ENCODE measurements at places on chromosomes 12 and 14.

DNA sequence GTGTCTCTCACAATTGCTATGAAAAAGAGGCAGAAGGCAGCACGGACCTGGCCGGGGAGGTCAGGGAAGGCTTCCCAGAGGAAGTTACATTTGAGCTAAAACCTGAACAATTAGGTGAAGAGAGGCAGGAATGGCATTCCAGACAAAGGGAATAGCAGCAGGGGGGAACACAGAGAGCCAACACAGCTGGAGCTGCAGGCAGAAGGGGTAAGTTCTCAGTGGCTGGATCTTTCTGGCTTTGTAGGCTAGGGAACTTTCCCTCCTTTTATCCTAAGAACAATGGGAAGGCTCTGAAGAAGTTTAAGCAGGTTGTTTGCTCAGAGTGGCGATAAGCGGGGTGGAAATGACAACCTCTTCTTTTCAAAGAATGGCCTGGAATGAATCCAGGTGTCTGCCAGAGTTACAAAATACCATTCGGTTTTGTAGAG, 100.0 kb downstream of the PRIMA1 start:
- no peak for DNase-seq

DNA sequence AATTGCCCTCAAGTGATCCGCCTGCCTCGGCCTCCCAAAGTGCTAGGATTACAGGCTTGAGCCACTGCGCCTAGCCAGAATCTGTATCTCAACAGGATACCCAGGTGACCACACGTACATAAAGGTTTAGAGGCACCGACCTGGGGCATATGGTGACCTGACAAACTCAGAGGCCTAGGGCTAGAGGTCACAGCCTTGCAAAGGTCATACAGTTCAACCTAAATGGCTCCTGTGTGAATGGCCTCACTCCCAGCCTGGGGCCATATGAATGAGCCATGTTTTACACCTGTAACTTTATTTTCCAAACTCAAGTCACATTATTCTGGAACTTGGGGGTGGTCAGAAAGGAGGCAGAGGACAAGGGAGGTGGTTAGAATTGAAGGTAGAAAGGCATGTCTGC, 10.0 kb downstream of the STXBP6 start:
- no peak for DNase-seq

DNA sequence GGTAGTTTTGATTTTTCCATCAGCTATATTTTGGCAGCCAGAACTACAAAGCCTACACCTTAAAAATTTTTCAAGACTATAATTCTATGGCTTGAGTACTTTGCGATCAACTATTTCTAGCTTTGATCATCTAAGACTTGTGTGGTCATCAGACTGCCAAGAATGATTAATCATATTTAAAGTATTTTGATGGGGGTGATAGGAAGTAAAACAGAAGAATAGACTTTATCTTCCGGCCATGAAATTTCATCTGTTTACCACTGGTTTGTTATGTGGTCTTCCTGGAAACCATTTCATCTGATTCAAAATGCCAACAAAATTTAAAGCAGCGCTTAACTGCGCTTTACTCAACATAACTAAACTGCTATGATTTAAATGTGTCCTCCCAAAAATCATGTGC, 706.8 kb downstream of the TRHDE start:
- DNase-seq = no peak

GRCh38 chr14:72479461-72479931, 414.4 kb downstream of the DPF3 start:
- peak; percentile 39 for DNase-seq

GRCh38 chr14:51518711-51519110, 133.0 kb upstream of the FRMD6 start:
- DNase-seq = no peak

- no peak for DNase-seq
Measured at GRCh38 chr12:52821071-52821730, 7.3 kb upstream of the KRT4 start.

DNA sequence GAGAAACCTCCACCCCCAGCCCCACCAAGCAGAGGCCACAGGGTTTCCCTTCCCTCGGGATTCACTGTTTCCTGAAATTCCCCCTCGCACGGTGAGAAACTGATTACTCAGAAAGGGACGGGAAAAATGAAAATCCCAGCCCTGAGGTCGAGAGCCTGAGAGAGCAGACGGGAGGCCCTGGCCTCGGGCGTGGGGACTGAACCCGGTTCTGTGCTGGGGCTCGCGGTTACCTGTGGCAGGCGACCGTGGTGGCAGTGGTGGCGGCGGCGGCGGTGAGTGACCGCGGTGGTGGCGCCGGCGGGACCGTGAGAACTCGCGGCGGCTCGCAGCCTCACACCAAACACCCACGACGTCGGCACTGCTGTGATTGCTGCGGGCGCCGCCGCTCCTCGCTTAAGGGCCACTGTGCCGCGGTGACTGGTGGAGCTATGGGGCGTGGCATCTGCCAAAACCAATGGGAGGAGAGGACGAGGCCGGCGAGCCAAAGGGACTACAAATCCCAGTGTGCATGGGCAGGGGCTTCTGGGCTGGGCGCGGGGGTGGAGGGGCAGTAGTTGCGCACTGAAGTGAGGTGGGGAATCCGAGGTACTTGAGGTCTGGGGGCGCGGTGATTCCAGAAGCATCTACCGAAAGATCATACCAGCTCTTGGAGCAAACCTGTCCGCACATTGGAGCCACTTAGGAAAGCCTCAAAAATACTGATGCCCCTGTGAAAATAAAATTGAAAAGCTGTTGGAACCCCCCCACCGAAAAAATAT, at the start of gene LGMN:
Gene LGMN (minus strand): TSS at position 369 of the 758 bp plus-strand sequence. CDS start 15,841 bp downstream, outside the sequence.
- DNase-seq = no peak

DNA sequence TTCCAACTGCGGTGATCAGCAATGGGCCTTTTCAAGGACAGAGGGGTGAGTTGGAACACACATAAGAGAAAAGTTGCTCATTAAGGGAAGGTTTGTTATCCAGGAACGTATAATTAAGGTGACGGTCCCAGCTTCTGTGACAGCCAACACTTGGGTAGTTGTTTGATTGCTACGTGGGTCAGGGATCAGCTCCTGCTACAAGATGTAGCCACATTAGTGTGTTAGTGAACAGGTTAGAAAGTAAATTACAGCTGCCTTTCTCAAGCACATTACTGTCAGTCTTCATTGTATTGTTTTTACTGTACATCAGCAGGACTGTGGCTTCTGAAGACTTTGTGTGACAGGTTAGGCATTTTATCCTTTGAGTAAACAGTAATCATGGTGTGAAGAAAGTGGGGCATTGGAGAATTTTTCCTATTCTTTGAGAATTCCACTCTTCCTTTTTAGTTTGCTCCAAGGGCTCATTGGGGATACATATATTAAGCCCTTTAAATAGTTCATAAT, 230.5 kb downstream of the EGLN3 start:
- DNase-seq = no peak

DNA sequence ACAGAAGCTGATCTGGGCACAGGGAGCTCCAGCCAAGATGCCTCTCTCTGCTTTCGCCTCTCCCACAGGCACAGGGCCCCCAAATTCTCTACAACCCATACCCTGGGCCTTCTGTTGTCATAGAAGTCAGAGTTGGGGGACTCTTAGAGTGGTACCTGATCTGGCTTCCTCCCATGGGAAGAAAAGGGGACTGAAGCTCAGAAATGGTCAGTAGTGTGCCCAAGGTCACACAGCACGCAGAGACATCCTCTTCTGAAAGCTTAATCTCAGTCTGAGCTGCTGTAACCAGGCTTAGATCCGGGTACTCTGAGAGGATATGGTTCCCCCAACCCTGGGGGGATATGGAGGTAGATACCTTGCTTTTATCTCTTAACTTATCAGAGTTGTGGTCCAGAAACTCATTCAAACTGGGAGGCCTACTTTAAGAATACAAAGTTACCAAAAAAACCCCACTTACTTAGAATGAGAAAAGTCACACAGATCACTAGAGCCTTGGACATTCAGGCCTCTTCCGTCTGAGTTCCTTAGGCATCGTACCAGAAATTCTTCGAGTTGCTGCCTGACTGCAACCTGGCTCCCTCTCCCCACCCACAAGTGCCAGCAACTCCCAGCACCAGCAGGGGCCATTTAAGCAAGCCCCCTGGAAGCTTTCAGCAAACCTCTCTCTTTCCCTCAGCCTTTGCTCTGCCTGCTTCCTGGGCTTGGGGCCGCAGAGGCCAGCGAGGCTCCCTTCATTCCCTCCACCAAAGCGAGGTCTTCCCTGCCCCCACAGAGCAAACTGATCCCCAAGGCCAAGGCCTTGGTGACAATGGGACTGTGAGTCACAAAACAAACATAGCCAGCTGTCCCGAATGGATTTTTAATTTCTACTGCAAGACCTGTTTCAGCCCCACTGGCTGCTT, 13.9 kb downstream of the KRT7 start:
- DNase-seq = no peak

DNA sequence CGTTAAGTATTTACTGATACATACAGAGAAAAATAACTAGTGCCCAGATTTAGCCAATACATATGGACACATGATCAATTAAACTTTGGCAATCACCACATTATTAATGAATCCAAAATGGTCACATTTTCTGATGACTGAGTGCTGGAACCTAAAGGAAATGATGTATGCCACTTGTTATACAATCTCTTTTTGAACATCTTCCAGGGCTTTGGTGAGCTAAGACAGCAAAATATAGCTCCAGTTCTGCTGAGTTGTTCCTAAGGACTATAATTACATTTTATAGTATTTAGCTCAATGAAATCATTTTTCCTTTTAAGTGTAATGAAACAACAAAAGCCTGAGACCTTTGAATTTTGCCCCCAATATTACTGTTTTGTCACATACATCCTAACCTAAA, 329.1 kb upstream of the ATP2B1 start:
- DNase-seq = no peak

DNA sequence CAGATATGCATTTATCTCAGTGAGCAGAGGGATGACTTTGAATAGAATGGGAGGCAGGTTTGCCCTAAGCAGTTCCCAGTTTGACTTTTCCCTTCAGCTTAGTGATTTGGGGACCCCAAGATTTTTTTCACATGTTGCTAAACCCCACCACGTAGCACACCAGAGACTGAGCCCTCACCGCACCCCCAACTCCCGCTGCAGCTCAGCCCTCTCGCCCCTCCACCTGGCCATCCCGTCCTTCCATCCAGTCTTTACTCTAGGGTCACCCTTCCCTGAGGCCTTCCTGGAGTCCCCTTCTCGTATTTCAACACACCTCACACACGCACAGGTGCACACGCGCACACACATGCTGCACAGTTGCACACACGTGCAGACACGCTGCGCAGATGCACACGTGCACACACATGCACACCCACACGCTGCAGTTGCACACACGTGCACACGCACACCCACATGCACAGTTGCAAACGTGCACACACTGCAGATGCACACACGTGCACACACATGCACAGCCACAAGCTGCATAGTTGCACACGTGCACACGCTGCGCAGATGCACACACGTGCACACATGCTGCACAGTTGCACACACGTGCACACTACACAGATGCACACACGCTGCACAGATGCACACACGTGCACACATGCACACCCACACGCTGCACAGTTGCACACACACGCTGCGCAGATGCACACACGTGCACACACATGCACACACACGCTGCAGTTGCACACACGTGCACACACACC, 30.0 kb downstream of the HSP90AA1 start:
- DNase-seq = no peak

GRCh38 chr12:102120886-102121285, 903 bp downstream of the PARPBP start:
- peak; percentile 19 for DNase-seq

- DNase-seq = no peak
Measured at GRCh38 chr14:89661392-89661791, 244.4 kb upstream of the FOXN3 start.

DNA sequence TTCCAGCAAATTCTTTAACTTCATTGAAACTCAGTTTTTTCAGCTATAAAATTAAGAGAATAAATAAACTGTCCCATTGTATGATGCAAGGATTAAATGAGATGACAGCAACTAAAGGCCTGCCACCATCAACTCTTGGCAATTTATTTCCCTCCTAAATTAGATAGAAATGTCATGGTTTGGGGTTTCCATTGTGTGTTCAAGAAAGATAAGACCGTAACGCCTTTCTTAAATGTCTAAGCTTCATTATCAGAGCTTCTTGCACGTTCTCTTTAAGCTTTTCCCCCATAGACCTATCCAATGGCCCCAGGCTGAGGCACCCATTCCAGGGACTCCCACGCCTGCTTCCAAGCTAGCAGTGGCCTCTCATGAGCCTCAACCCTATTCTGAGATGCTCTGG, 281.9 kb downstream of the CACNA1C start:
- DNase-seq = no peak

DNA sequence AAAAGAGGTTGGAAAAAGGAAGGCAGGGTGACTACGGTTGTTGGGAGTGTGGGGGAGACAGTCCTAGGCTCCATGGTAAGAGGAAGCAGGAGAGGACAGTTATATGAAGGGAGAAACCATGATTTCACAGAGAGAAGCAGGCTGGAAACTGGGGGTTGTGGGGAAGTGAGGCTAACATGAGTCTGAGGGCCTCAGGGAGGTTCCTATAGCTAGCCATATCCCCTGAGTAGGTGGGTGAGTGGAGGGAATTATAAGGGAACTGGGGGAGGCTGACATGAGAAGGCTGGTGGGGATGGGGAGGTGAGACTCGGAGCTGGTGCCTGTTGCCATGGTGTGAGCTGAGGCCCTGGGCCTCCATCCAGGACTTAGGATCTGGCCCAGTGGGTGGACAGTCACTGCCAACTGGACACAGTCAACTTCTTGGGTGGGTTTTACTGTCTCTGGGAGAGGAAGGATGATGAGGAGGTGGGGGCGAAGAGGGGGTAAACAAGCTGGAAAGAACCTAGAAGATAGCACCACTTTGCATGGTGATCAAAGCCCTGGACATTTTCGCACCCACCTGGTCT, 1.4 kb downstream of the RNASE13 start:
- DNase-seq = no peak

DNA sequence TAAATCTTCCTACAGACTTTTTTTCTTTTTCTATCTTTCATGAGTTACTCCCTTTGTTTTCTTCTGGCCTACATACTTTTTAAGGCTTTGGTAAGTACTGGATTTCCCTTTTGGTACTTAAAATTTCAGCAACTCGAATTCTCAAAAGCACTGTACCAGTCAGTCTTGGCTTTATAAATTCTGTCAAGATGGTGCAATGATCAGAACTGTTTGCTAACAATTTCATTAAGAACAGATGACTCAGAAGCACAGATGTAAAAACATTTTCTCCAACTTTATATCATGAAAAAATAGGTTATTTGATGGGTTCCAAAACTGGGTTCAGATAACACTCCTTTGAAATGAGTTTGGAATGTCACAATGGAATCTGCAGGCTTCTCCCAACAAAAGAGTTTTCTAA, 1961.8 kb upstream of the FLRT2 start:
- DNase-seq = no peak

GRCh38 chr14:75522983-75523318, 682 bp downstream of the BATF start:
- no peak for DNase-seq

DNA sequence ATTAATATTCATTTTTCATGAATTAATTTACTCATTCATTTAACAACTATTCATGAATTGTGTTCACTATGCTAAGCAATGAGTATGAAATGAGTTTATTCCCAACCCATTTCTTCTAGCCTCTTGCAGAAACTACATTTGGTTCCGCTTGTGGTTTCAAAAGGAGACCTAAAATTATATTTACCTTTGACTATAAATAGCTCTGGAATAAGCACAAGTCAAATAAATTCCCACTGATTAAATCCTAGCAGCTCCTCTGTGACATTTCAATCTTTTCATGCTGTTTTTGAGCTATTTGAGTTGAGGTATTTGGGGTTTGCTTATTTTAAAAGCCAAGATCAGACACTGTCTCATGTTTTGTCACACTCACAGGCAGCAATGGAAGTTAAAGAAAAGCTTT, 46.9 kb downstream of the DUSP6 start:
- DNase-seq = no peak

- DNase-seq = no peak
Measured at GRCh38 chr12:5236022-5236640, 192.5 kb downstream of the KCNA5 start.
